CD4-positive, alpha-beta memory T cell (primary cell): ENCODE measurements at places on chromosomes 1 and 21.

GRCh38 chr1:248737457-248737856, 18.1 kb downstream of the LYPD8 start:
- DNase-seq, result no peak

- DNase-seq, result peak; percentile 22
Observed at GRCh38 chr1:227318016-227318852, at the start of gene CDC42BPA. Gene CDC42BPA (minus strand): TSS chr1:227318492. CDS start chr1:227317182, 1,310 bp downstream.

GRCh38 chr1:3831689-3832088, 25.3 kb downstream of the CEP104 start:
- no peak for DNase-seq

DNA sequence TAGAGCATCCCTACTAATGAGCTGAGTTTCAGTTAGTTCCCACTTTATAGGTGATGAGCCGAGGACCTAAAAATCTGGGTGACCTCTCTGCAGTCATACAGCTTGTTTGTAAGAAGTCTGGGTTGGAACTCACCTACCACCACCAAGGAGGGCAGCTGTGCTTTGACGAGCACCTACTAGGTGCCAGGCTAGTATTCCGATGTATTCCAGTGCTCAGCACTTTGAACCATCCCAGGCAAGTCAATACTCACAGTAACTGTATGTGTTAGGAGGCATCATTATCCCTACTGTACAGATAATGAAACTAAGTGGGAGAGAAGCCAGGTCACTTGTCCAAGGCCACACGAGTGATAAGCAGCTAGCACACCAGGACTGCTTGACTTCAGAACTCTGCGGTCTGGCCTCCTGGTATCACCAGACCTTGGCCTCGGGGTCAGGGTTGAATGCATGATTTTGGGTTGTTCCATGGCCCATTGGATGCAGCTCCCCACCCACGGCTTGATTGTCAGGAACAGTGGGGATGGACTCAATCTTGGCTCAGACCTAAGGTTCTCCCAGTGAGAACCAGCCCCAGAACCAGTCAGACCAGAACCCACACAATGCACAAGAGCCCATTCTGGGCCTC, 20.7 kb downstream of the ECE1 start:
- no peak for DNase-seq
